Astrocyte (in vitro differentiated cells and primary cell): ENCODE measurements at places on chromosomes 7 and 10. TPM values are rescaled to one million over a fixed set of nuclear protein-coding genes. Genes with fewer than 3 reads are reported as not detected.

ATG9B gene
- total RNA-seq: 1.8 and 2.2 TPM in 2 replicates

CACNA2D1 gene
- 53.4 and 65.4 TPM in 2 replicates for total RNA-seq

AGR2 gene
- total RNA-seq: not detected in 2 replicates

SH2D4B gene
- 0.07 TPM in 1 of 2 replicates, not detected in the other for total RNA-seq

TCAF1 gene
- 90.8 and 97.4 TPM in 2 replicates for total RNA-seq

ERVW-1 gene
- 0.19 TPM in 1 of 2 replicates, not detected in the other for total RNA-seq

MSMB gene
- not detected in 2 replicates for total RNA-seq

DNA sequence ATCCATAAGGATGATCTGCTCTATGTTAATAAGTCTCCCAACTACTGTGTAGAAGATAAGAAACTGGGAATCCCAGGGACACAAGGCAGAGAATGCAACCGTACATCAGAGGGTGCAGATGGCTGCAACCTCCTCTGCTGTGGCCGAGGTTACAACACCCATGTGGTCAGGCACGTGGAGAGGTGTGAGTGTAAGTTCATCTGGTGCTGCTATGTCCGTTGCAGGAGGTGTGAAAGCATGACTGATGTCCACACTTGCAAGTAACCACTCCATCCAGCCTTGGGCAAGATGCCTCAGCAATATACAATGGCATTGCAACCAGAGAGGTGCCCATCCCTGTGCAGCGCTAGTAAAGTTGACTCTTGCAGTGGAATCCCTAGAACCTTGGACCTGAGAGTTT is 10.3 kb downstream of the WNT16 start:
- no peak for DNase-seq
- no peak overlapping the region for H3K27ac ChIP-seq
- H3K36me3 ChIP-seq: no peaks in the 10 kb centered on the region

DNA sequence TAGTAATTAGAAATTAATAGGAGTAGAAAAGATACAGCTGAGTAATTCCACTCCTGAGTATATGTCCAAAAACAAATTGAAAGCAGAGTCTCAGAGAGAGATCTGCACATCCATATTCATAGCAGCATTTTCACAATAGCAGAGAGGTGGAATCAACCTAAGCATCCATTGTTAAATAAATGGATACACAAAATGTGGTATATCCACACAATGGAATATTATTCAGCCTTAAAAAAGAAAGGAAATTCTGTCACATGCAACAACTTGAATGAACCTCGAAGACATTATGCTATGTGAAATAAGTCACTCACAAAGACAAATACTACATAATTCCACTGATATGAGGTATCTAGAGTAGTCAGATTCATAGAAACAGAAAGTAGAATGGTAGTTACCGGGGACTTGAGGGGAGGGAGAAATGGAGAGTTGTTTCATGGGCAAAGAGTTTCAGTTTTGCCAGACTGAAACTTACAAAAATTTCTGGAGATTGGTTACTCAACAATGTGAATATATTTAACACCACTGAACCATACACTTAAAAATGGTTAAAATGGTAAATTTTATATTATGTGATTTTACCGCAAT is 18.4 kb downstream of the VTI1A start:
- no peaks in the 10 kb centered on the region for H3K27me3 ChIP-seq
- H3K36me3 ChIP-seq: peaks cover 5% of the 10 kb centered on the region
- DNase-seq: no peak
- no peak overlapping the region for H3K4me3 ChIP-seq

GRCh38 chr10:78794736-78795455 is 273.9 kb upstream of the ZMIZ1 start:
- no peak for DNase-seq
- no peak overlapping the region for H3K27ac ChIP-seq
- peaks cover 22% of the 10 kb centered on the region for H3K27me3 ChIP-seq
- no peak overlapping the region for H3K4me3 ChIP-seq
- no peaks in the 10 kb centered on the region for H3K4me1 ChIP-seq

DNA sequence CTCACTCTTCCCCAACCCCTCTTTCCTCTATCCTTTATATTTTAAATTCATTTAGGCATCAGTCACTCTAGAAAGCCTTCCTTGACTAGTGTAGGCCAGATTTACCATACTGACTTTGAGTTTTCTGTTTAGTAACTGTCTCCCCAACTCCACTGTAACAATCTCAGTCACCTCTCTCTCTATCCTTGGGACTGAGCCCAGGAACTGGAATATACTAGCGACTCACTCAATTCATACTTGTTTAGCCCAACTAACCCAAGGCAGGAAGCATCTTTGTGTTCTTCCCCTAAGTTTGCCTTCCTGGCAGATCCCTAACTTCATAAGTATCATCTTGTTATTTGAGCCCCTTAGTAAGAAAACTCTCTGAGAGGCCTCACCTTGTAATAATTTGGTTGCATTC is 19.1 kb downstream of the PLCE1 start:
- H3K27me3 ChIP-seq: no peaks in the 10 kb centered on the region
- no peak overlapping the region for H3K4me3 ChIP-seq
- no peak overlapping the region for H3K27ac ChIP-seq
- peaks cover 8% of the 10 kb centered on the region for H3K4me1 ChIP-seq

DNA sequence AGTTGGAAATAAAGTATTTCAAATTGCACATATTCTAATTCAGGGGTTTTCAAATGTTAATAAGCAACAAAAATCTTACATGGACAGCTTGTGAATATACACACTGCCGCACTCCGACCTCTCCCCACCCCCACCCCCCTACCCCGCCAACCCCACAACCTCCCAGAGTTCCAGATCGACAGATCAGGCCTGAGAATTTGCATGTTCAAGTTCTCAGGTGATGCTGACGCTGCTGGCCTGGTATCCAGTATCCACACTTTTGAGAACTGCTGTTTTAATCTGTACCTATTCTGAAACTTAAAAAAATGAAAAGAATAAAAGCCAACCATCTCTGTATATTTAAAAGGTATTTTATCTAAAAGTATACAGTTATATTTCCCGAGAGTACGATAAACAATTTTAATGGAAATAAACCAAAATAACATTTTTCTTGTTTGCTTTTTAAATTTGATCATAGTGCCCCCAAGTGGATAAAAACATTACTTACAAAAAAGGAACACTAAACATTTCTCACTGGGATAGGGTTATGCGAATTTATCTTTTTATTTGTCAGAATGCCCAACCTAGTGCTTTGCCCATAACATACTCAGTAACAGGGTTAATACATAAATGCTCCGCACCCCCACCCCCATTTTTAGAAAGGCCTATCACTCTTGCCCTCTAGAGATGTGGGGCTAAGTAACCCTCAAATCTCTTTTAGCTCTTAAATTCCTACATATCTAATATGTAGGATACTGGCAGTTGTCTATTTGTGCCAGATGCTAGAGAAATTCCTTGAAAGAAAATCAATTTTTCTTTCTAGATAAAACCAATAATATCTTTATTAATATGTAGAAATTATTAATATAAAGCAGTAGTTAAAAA is 166.3 kb downstream of the RNF133 start:
- no peak for DNase-seq
- no peak overlapping the region for H3K27ac ChIP-seq
- H3K4me3 ChIP-seq: no peak overlapping the region
- no peaks in the 10 kb centered on the region for H3K36me3 ChIP-seq
- no peaks in the 10 kb centered on the region for H3K4me1 ChIP-seq

DNA sequence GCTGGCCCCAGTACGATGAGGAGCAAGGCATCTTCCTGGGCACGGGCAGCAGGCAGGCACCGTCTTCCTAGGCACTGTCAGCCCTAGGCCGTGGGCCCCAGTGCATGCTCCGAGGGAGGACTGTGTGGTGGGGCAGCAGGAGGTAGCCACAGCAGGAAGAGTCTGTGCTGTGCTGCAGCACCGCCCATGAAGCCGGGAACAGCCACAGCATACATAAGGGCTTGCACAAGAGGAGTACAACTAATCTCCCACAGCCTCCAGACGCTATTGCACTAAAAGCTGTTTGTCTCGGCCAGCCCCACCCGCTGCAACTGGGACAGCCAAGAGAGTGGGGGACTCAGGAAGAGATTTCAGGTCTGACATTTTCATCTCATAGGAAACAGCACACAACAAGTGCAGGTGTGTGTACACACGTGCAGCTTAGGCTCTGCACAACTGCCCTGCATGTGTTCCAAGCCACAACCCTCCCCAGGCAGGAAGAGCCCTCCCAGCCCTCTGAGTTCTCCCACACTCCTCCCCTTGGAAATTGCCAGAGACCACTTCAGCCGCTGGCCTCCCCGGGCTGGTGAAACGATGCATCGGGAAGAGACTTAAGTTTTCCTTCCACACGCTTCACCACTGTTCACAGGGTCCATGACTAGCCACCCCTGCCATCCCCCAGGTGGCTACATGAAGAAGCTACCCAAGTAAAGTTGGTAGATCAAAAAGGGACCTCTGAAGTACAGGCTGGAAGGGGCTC is 88.1 kb upstream of the DDC start:
- no peak overlapping the region for H3K27ac ChIP-seq
- no peaks in the 10 kb centered on the region for H3K27me3 ChIP-seq
- no peak overlapping the region for H3K4me3 ChIP-seq
- H3K36me3 ChIP-seq: peaks cover 17% of the 10 kb centered on the region

DNA sequence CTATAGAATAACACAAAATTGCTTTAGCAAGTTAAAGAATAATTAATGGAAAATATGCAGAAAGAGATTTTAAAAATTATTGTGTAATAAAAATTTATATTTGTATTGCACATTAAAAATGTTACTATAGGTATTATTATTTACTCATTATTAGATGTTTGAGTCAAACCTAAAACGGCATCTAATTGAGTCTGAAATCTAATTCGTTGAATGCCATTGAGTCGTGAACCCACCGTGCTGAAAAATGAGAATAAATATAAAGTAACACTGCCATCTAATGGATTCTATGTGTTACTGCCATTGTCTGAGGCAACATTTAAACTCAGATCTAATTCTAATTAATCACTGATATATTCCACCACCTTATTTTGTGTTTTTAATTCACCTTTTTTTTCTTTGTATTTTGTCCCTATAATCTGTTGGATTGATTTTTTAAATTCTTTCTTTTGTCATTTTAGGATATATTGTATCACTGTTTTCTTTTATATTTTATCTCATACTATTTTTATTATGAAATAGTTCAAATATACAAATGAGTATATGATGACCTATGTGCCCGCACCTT is 62.2 kb downstream of the SAMD9 start:
- H3K36me3 ChIP-seq: no peaks in the 10 kb centered on the region
- no peaks in the 10 kb centered on the region for H3K4me1 ChIP-seq
- DNase-seq: peak; percentile 18
- H3K27ac ChIP-seq: no peak overlapping the region
- H3K27me3 ChIP-seq: no peaks in the 10 kb centered on the region

DNA sequence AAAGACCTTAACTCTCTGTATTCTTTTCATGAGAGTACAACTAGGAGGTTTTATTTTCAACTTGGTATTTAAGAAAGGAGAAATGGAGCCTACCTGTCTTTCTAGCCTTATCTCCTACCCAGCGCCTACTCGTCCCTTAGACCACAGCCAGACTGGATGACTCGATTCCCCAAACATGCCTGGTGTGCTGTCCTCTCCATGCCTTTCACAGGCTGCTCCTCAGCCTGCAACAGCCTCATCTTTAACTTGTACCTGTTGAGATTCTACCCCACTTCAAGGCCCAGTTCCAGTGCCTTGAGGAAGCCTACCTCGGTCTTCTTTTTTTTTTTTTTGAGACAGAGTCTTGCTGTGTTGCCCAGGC is 29.4 kb downstream of the CPA1 start:
- no peaks in the 10 kb centered on the region for H3K4me1 ChIP-seq
- DNase-seq: peak; percentile 44
- H3K36me3 ChIP-seq: no peaks in the 10 kb centered on the region

GRCh38 chr10:27330074-27330473 is 89.5 kb upstream of the ACBD5 start:
- no peaks in the 10 kb centered on the region for H3K36me3 ChIP-seq
- no peak overlapping the region for H3K4me3 ChIP-seq
- H3K27ac ChIP-seq: no peak overlapping the region
- H3K27me3 ChIP-seq: no peaks in the 10 kb centered on the region

DNA sequence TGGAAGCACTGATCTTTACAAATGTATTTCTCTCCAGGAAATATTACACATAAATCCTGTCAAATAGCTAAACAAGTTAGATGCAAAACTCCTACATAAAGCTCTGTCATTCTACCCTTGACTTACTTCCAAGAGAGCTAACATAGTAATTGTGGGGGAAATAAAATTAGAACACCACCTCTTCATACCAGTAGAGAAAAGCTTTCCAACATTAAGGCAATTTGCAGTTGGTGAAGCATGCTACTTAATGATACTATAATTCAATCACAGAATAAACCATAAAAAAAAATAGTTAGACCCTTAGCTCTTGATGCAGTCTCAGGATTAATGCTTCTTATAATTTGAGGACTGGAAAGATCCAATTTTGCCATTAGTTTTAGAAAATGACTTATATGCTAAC is 35.2 kb downstream of the SEMA3A start:
- DNase-seq: no peak
- no peaks in the 10 kb centered on the region for H3K36me3 ChIP-seq
- peaks cover 6% of the 10 kb centered on the region for H3K4me1 ChIP-seq
- no peak overlapping the region for H3K4me3 ChIP-seq

DNA sequence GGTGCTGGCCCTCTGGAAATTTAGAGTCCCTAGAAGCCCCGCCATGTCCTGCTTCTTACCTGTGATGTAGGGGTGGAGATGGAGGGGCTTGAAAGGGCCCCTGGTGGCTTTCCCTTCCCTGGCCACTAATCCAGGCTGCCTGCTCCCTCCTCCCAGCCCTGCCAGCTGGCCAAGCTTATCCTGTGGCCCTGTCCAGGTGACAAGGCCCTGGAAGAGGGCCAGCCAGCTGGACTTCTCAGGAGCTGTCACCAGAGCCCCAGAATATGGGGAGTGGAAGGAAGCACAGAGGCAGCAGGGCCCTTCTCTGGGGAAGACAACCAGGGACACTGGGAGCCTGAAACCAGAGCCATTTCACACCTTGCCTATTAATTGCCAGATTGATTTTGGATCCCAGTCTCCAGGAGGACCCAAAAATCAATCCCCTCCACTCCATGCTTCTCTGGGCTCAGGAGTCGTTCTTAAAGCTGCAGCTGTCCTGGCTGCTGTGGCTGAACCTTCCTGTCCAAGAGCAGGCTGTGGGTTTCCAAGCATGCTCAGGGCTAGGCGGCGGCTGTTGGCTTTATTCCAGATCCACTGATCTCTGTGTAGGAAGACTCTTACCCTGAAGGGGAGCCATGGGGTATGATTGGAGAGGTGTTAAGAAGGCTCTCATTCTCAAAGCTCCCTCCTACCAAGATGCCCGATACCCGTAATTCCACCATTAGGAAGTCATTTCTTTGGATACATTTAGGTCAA is 52.6 kb upstream of the PCBD1 start:
- no peaks in the 10 kb centered on the region for H3K36me3 ChIP-seq
- peak; percentile 20 for DNase-seq
- no peak overlapping the region for H3K27ac ChIP-seq
- H3K4me3 ChIP-seq: no peak overlapping the region
- H3K27me3 ChIP-seq: peaks cover 36% of the 10 kb centered on the region
